NCI-H748 treated with DMSO at 0.1 percent for 48 hours (cell line): ENCODE measurements at places on chromosomes 1 and 21.

GRCh38 chr1:18116777-18117176 is 9.2 kb downstream of the IGSF21 start:
- no peak for DNase-seq

DNA sequence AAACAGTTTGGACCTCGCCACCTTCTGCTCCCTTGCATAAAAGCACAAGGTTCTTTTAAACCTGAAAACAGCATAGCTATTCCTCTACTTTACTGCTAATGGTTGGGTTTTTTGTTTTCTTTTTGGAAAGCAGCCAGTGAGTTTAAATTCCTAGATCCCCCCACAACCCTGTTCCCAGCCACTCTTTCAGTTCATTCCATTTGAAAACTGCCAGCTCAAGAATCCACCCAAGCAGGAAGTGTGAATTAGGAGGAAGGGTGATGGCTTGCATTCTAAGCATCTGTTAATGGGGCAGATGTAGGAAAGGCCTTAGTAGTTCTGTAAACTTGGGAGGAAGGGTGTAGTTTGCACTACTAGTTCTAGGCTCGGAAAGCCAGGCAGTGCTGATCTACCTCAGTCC is 172.9 kb upstream of the HOOK1 start:
- no peak for DNase-seq

DNA sequence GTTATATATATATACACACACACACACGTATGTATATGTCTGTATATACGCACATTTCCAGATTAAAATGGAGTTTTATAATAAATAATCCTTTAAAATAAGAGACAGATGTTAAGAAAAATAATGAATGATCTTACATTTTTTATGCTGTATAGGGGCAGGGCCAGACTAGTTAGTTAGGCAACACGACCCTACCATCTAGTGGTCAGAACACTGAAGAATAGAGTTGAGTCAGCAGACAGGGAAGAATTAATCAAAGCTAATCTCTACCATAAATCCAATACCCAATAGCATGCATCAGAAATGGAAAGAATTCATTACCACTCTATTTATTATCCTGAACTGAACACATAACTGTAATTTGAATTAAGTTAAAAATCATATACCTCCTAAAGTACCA is 156.7 kb downstream of the BRINP3 start:
- DNase-seq = peak; percentile 10

GRCh38 chr21:31880816-31881215 is 8.0 kb downstream of the HUNK start:
- no peak for DNase-seq

DNA sequence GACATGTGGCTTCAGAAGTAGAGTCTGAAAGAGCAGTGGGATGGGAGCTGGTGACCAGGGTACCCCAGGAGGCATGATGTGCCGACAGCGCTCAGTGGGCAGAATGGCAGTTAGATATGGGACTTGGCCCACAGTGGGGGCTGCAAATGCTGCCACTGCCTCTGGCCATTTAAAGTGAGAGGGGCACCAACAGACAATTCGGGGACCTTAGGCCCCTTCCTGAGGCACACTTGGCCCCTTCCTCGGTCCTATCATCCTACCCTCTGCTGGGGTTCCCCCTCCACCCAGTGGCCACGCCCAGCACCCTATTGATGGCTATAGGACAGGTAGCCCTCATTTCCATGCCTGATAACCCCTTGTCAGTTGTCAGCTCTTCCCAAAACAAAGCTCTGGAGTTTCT is 36.6 kb upstream of the EPHA8 start:
- no peak for DNase-seq

DNA sequence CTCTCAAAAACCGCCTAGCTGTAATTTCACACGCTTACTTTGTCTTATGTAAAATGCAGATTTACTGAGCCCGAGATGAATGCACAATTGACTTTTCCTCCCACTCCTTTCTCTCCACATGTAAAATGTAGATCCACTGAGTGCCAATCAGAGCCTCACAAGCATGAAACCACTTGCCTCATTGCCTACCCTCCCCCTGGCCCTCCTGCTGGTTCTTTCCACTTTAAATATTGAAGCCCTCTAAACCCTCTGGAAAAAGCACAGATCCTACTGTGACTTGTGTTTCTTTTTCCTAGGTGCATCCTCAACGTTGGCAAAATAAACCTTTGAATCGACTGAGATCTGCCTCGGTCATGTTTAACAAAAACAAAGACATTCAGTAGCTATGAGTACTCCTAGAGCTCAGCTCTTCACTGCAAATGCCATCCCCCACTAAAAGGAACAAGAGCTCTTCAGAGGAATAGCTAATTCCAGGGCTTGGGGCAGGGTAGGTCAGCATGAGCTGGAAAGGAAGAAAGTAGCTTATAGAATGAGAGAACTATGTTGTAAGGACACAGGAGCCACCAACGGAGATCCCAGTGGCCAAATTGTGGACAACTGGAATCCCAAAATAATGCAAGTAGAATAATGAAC is 365.5 kb upstream of the RUNX1 start:
- no peak for DNase-seq

- no peak for DNase-seq
These were observed 65.8 kb upstream of the IGSF21 start for GRCh38 chr1:18041685-18042355.

GRCh38 chr1:58584082-58584895 is 7.2 kb upstream of the TACSTD2 start:
- DNase-seq = no peak

GRCh38 chr1:1431845-1432273 is 3.6 kb upstream of the VWA1 start:
- no peak for DNase-seq

DNA sequence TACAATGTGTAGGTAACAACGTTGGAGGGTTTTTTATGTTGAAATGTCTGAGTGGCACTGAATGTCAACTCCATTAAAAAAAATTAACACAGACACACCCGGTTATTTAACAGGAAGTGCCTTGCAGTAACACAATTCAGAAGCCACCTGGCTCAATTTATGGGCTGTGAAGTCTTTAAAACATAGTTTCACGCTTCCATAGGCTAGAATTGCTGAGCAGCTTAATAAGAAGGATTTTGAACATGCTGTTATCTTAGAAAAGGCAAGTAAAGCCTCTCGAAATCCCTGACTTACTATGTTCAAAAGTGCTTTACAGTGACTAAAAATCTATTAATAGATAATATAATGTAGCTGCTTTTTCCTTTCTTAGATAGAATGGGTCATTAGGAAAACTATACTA is 19.7 kb downstream of the SRSF4 start:
- DNase-seq = no peak

- DNase-seq = no peak
These were observed 44.8 kb downstream of the CLIC6 start for GRCh38 chr21:34713621-34714020.
